Effector CD4-positive, alpha-beta T cell (primary cell): ENCODE measurements at places on chromosomes 12 and 14.

DNA sequence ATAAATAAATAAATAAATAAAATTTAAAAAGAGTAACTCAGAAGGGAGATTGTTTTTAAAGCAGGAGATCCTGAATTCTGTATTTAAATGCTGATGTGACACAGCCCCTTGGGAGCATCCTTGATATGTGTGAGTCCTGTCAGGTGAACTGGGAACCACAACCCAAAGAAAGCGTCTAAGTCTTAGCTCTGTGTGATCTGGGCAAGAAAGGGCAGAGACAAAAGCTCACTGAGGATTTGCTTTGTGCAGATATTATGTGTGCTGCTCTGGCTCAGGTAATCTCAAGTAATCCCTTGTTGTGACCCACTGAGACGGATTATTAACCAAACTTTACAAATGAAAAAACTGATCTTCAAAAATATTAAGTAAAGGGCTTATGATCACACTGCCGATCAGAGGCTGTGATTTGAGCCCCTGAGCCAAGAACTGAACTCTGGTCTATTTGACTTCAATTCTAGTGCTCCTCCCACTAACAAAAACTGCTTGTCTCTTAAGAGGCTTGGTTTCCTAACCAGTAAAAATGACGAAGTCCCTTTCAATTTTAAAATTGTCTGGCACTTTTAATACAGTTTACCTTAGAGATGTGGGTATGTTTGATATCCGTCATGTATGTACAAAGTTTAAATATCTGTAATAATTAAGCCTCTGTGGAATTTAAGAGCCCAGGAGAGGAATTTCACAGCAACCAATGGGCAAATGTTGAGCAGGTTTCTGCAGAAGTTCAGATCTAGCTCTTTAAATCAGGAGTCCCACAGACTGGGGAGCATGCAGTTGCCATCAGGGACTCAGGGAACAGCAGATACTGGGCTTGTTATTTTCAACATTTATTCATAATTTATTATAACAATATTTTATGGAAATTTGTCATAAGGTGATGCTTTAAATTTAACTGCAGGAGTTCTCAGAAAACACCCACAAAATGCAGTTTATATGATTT lies 46.1 kb downstream of the CPM start:
- no peak for DNase-seq

DNA sequence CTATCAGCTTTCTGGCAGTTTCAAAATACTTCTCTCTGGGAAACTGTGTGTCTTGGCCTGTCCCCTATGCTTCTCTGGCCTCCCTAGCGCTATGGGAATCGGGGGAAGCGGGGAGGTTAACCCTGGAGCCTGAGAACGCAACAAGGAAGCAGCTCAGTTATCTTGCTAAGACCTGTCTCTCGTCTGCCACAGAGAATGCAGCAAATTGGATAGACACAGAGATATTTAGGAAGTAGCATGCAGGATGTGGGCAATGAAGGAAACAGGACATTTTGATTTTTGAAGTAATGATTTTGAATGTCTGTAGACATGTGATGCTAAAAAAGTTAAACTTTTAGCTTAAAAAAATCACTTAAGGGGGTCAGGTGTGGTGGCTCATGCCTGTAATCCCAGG lies 6.6 kb upstream of the CALCOCO1 start:
- no peak for DNase-seq

GRCh38 chr12:4289231-4289878 lies 15.8 kb downstream of the CCND2 start:
- DNase-seq: no peak

GRCh38 chr12:51620448-51620847 lies 29.4 kb downstream of the SCN8A start:
- DNase-seq: no peak

GRCh38 chr12:65707051-65707450 lies 117.2 kb upstream of the HMGA2 start:
- DNase-seq: no peak

- no peak for DNase-seq
These were observed 280.0 kb downstream of the DPF3 start for GRCh38 chr14:72613975-72614319.

- no peak for DNase-seq
These were observed 8.5 kb upstream of the SOCS2 start for GRCh38 chr12:93563807-93564538.

DNA sequence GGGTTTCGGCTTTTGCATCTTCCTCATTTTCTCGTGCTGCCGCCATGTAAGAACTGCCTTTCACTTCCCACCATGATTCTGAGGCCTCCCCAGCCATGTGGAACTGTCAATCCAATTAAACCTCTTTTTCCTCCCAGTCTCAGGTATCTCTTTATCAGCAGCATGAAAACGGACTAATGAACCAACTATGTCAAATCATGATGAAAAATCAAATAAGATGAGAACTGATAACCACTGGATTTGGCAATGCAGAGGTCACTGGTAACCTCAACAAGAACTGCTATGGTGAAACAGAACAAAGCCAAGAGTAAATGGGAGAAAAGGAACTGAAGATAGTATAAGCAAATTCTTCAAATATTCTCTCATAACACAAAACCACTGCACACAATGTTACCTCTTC lies 6.0 kb downstream of the EML5 start:
- no peak for DNase-seq

DNA sequence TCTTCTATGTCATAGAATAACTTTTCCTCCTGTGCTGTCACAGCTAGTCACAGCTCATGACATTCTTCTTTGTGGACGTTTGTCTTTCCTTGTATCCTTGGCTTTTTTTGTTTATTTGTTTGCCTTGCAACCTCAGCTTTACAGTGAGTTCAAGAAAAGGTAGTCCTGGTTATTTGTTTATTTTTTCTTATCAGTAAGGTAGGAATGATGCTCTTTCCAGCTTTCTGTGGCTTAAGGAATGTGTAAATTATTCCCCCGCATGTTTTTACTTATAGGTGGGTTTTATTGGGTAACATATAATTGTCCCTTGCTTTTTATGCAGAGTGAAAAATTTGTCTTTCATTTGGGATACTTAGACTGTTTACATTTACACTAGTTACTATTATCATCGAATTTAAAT lies 1673.6 kb upstream of the FLRT2 start:
- DNase-seq: no peak
